Neuronal stem cell (in vitro differentiated cells): ENCODE measurements at places on chromosomes 16 and 17.
A peak's percentile ranks its signal among the peaks of the same experiment; 100 is the strongest.

DNA sequence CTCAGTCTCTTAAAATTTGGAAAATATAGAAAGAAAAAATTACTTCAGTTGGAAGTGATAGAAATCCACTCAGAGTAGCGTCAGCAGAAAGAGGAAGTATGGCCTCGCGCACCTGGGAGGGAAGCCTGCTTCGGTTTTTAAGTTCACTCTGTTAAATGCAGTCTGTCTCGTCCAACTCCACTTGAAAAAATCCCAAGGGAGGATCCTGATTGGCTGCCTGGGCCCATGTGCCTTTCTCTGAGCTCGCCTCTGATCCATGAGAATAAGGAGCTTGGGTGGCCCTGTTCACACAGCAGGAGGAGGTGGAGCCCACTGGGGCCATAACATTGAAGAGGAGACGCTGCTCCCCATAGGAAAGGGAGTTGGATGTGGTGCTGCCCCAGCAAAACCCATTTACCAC is 40.7 kb downstream of the DNAJA2 start:
- no peak for DNase-seq

GRCh38 chr17:74454197-74455024 is 12.0 kb upstream of the CD300A start:
- peak; percentile 88 for DNase-seq

GRCh38 chr17:73316919-73317505 is 5.2 kb upstream of the CDC42EP4 start:
- DNase-seq, result no peak

DNA sequence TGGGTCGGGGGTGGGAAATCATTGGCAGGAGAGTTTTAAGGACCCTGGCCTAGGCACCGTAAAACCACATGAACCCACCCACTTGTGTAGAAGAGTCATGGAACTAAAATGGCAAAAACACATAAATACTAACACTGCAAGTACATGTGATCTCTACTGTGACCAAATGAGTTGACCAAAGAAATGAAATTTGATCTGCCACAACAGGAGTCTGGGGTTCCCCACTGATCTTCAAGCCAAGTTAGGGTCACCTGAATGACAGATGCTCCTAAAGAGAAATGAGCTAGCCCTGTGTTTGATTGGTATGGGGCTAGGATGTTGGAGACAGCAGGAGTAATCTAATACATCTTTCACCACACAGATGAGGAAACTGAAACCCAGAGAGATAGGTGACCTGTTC is 21.5 kb upstream of the SKAP1 start:
- DNase-seq, result no peak

GRCh38 chr17:1475321-1475854 is 17.1 kb downstream of the MYO1C start:
- DNase-seq, result no peak

- DNase-seq, result no peak
Measured at GRCh38 chr16:28893291-28893690, 15.0 kb downstream of the ATP2A1 start.

- DNase-seq, result no peak
Measured at GRCh38 chr17:28221751-28222414, 97.1 kb upstream of the TMEM97 start.
